Mesenteric fat pad (tissue), 1 donor: ENCODE measurements at places on chromosomes 2 and 18.

DNA sequence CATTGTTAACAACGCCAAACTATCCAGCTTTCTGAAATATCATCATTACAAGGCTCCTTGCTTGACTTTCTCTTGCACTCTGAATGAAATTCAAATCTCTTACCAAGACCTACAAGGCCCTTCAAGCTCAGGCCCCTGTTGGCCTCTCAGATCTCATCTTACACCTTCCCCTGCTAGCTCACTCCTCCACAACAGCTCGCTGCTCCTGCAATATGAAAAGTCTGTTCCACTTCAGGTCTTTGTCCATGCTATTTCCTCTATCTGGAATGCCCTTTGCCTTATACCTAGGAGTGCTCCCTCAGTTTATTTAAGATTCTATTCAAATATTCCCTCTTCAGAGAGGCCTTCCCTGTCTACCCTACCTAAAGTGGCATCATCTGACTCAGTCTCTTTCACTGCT, 91.7 kb downstream of the SESTD1 start:
- no peak for DNase-seq

GRCh38 chr2:218187296-218188015, 20.7 kb upstream of the CXCR1 start:
- DNase-seq = no peak

DNA sequence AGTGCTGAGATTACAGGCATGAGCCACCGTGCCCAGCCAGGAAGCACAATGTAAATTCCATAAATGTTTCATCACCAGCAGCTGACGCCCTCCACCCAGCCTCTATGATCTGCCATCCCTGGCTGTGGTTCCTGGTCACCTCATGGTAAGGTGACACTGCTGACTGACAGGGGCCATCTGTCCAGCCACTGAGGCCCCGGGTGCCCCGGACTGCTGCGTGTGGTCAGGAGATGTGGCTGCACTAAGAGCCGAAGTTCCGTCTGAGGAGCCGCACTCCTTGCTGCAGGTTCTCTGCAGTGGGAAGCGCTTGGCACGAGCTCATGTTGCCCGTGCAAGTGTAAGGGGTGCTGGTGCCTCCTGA, 10.9 kb downstream of the NTSR2 start:
- peak; percentile 75 for DNase-seq

GRCh38 chr2:176370467-176371171, 101.4 kb downstream of the MTX2 start:
- no peak for DNase-seq

GRCh38 chr2:132782176-132782783, 112.3 kb upstream of the LYPD1 start:
- no peak for DNase-seq

GRCh38 chr2:240899468-240899865, 3.5 kb upstream of the MAB21L4 start:
- no peak for DNase-seq

GRCh38 chr18:60248336-60249330, 123.9 kb downstream of the MC4R start:
- no peak for DNase-seq

DNA sequence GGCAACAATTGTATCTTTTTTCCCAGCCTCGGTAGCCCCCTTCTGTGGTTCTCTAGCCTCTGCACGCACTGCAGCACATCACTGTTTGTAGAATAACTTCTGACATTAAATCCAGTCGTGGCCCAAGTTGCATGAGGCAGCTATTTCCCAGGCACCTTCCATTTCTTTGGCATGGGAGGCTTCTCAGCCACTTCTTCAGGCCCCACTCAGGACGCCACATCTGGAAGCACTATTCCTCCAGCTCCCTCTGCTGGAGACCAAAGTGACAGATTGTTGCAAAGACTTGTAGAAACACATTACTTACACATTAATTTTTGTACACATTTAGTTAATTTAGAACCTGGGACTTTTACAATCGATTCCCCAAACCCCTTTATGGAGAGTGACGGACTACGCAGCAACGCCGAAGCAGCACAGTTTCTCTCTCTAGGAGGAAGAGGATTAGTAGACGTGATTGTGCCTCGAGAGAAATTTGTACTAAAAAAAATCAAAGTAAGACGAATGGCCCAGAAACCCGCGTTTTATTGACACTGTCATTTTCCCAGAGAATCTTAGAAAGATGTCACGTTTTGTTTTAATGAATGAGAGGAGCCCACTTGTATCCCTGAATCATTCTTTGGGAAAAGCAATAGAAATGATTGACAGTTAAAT, 57.8 kb upstream of the RGPD5 start:
- DNase-seq = peak; percentile 49

DNA sequence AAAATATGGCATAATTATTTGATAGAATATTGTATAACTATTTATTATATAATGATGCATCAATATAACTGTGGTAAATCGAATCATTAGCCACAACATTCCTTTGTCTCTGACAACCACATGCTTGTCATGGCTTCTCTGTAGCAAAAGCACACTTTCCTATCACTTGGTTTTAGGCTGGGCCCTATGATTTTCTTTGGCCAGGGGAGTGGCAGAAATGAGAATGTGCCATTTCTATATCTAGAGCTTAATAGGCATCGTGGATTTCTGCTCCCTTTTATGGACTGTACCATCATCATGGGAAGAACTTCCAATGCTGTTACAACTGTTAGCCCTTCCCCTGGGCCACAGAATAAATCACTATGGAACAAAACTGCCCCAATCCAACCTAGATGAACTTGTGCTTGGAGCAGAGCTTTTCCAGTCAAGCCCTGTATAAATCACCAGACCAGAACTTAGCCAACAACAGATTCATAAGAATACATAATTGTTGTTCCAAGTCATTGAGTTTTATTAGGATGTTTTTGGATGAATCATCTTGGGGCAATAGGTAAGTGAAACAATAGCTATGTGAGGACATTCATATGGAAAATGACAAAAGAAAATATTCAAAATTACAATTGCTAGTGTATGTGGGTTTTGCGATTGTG, 715.8 kb downstream of the ERBB4 start:
- DNase-seq = no peak

- DNase-seq = peak; percentile 18
Measured at GRCh38 chr2:31246184-31246852, 12.4 kb downstream of the EHD3 start.

DNA sequence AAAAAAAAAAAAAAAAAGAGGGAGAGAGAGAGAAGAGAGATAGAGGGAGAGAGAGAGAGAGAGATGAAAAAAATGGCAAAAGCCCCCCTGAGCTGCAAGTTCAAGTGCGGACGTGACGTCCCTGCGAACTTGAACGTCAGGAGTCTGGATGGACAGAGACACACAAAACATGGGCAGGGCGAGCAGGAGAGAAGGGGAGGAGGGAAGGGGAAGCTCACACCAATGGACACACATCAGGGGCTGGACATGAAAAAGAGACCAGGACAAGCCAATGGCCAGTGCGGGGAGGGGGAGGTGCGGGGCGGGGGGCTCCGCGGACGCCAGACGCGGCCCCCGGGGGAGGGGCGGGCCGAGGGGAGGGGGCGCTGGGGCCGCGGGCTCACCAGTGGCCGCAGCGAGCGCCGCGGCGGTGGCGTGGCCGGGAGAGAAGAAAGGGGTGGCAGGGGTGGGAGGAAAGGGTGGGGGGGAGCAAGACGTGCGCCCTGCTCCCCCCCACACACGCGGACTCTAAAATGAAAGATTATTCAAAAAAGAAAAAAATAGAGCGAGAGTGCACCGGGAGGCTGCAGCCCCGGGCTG, at the start of gene BCL11A:
Gene BCL11A, minus strand, starts transcription at position 160 of the 579 bp plus-strand sequence. CDS start 384 bp downstream, outside the sequence.
- no peak for DNase-seq

GRCh38 chr2:240310201-240310600, 125.3 kb upstream of the GPC1 start:
- peak; percentile 30 for DNase-seq

DNA sequence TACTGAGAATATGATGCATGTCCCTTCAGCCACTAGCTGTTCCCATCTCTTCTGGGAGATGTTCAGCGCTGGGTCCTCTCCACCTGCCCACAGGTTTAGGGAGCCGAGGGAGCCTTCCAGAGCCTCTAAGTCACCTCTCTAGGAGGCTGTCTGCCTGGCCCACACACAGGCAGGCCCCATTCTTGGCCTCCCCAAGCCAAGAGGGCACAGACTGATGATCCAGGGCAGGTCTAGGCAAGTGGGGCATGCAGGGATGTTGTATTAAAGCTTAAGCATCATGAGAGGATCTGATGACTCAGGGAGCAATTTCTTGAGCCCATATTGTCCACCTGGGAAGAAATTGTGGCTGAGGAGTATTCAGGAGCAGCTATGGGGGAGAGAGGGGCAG, 19.9 kb downstream of the TMSB10 start:
- DNase-seq = peak; percentile 43

- DNase-seq = no peak
Measured at GRCh38 chr2:113675875-113676274, 48.8 kb downstream of the RABL2A start.

DNA sequence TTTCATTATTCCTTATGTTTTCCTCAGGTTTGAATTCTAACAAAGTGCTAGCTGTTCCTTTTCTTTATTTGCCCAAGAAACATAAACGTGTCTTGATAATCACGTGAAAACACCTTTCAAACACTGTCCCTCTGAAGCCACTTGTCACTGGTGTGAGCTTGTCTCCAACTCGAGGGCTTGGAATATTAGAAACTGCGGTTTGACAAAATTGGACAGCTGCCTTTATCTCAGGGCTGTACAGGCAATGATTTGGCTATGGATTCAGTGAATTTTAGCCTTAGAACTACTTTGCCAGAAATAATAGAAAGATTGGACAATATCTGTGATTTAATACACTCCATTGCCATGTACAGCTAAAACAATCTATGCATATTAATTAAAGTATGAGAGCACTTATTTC, 763.0 kb upstream of the ACVR2A start:
- DNase-seq = no peak
